ENCODE measurements at places on chromosomes 1 and 21.

GRCh38 chr1:163410073-163410999 is 88.6 kb downstream of the NUF2 start:
- no peak for DNase-seq

GRCh38 chr21:40129809-40130208 is 262.6 kb downstream of the PCP4 start:
- DNase-seq, result no peak

GRCh38 chr1:8456308-8456912 is 138.5 kb downstream of the SLC45A1 start:
- no peak for DNase-seq

GRCh38 chr1:94257444-94257843 is 20.1 kb upstream of the ARHGAP29 start:
- no peak for DNase-seq

- no peak for DNase-seq
These were observed 79.6 kb downstream of the PSMG1 start for GRCh38 chr21:39103689-39104088.

DNA sequence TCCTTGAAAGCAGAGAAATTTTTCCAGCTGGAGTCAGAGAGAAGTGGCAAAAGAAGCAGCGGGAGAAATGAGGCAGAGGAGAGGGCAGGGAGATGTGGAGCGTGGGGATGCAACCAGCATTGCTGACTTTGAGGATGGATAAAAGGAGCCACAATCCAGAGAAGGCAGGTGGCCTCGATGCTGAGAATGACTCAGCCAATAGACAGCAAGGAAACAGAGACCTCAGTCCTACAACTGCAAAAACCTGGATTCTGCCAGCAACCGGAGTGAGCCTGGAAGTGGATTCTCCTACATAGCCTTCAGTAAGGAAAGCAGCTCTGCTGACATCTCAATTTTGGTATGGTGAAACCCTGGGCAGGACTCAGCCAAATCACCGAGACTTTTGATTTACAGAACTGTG is 128.9 kb upstream of the ATP1B1 start:
- no peak for DNase-seq

DNA sequence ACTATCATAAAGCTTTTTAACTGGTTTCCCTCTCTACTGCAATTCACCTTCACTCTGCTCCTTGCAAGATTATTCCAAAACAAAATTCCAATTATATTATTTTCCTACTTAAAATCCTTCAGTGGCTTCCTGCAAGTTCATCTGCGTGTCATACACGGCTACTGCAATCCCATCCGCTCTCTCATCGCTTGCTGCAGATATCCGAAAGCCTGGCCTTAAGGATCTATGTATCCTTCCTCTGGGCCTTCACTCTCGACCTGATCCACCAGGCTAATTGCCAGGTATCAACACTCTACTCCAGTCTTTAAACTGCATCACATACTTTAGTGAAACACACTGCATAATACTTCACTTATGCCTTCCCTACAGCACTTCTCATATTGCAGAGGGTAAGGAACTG is 44.0 kb downstream of the VAV3 start:
- no peak for DNase-seq

Measured in heart left ventricle (tissue), 16 donors.